ENCODE measurements at places on chromosomes 7 and 10.

- DNase-seq = no peak
These were observed 80.1 kb upstream of the CAPZA2 start for GRCh38 chr7:116782177-116782711.

GRCh38 chr10:100888957-100889356, 23.8 kb upstream of the SLF2 start:
- DNase-seq = no peak

DNA sequence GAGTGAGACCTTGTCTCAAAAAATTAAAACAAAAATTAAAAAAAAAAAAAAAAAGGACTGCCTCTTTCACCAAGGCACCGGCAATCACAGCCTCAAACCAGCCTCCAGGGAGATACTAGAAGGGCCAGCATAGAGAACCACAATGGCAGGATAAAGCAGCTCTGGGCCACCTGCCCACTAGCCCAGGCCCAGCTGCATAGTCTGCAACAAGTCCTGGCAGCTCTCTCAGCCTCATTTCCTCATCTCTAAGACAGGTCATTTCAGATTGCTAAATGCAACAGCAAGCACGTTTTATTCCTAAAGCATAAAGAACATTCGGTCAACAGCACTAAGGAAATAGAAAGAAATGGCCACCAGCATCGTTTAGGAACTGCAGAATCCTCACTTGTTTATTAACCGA, 28.8 kb downstream of the XPNPEP1 start:
- DNase-seq = no peak

GRCh38 chr10:8811201-8811600, 756.7 kb downstream of the GATA3 start:
- DNase-seq = no peak

DNA sequence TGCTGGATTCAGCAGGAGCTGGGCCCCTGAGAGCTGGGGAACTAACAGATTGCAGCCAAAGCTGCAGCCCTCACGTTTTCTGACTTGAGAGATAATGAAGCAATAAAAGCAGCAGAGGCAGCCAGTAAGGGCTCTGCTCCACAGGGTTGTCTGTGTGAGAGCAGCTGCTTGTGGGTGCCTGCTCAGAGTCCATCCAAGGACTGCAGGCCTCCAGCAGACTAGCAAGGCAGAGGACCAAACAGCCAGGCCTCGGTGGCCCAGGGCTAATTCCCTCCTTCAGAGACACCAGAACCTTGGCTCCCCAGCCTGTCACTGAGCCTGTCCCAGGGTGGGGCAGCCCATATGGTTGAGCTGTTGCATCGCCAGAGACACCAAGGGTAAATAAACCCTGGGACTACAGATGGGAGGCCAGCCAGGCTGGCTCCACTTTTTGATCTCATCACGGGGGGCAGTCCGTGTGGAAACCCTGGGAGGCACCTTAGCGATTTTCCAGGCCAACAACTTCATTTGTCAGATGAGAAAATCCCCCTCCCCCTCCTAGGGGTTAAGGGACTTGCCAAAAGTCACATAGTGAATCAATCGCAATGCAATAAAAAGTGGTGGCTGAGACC, 229.2 kb downstream of the WDR11 start:
- DNase-seq = no peak

- DNase-seq = no peak
These were observed 43.7 kb upstream of the MKI67 start for GRCh38 chr10:128169811-128170379.

GRCh38 chr7:146885231-146885630, 768.6 kb downstream of the CNTNAP2 start:
- no peak for DNase-seq

DNA sequence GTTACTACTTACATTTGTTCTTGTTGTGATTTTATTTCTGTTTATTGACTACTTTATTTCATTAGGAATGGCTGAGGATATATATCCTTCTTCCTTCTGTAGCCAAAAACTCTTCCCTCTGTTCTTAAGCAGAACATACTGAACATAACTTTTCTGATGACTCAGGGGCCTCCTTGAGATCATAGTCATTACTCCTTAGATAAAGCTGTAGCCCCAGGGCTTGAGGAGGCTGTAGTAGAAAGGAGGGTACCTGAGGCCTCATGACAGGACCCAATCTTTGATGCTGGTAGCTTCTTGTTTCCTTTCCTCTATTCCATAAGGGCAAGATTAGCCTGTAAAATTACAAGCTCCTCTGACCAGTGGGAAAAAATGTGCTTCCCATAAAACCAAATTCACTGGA, 41.2 kb upstream of the FGFR2 start:
- DNase-seq = no peak

GRCh38 chr7:36100226-36100625, 52.8 kb upstream of the EEPD1 start:
- no peak for DNase-seq

DNA sequence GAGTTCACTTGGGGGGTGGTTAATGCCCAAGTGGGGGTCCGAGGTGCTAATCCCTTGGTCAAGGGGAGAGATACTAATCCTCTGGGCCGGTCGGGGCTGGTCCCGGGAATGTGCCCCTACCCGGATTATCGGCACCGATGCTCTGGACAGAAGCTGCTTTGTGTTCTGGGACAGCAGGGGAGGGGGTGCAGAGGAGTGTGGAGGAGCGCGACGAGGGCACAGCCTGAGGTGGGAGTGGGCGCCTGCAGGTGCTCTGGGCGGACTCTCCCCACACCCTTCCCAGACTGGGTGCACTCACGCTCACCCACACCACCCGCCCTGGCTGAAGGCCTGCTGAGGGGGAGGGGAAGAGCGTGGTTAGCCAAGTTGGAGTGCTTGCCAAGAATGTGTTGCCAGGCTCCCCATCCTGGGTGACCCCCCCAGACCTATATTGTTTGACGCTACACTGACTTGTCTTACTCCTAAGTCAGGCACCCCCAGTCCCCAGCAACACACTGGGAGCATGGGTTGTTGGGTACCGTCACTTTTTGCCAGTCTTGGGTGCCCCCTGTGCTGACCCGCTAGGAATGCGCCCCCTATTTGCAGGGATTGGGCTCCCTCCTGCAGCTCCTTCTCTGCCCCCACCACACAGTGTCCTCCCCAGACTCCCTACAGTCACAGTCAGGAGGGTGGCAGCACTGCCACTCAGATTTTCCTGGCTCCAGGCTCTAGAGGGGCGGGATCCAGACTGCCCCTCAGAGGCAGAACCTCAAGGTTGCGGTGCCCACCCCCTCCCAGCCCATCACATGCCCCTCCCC, 1.2 kb downstream of the SLC4A2 start:
- no peak for DNase-seq

DNA sequence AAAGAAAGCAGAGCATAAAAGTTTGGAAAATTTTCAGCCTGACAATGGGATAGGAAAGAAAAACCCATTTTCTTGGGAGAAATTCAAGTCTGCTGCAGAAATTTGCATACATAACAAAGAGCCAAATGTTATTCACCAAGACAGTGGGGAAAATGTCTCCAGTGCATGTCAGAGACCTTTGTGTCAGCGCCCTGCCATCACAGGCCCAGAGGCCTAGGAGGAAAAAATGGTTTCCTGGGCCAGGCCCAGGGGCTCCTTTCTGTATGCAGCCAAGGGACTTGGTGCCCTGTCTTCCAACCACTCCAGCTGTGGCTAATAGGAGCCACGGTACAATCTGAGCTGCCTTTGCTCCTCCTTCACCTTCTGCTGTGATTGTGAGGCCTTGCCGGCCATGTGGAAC, 189.1 kb upstream of the PITRM1 start:
- no peak for DNase-seq

GRCh38 chr10:31383810-31384588, 65.0 kb downstream of the ZEB1 start:
- no peak for DNase-seq

DNA sequence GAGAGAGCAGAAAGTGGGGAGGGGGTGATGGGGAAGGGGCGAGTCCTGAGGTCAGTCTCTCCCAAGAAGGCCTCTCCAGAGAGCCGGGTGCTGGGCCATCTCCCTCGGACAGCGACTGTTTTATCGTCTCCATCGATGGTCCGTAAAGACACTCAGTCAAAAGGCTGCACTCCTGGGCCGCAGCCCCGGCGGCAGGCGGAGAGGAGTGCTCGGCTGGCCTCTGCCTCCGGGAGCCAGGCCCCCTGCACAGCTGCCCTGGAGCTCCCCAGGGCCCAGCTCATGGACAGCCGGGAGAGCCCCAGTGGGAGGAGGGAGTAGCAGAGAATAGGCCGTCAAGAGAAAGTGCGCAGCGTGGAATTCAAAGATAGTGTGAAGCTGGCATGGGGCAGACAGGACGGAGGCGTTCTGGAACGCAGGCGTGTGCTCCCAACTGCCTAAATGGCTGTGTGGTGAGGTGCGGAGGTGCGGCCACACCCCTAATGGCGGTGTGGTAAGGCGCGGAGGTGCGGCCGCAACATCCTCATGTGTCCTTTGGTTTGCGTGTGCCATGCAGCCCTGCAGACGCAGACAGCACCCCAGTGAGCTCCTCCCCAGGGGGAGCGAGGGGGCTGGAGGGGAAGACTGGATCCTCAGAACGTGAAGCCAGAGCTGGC, 477.5 kb upstream of the FOXK1 start:
- DNase-seq = peak; percentile 1

- no peak for DNase-seq
These were observed 59.4 kb downstream of the POM121L12 start for GRCh38 chr7:53094827-53095226.

GRCh38 chr10:67697724-67698131, 1.7 kb upstream of the CTNNA3 start:
- no peak for DNase-seq

- no peak for DNase-seq
These were observed 115.6 kb downstream of the GRM8 start for GRCh38 chr7:127137146-127137545.

DNA sequence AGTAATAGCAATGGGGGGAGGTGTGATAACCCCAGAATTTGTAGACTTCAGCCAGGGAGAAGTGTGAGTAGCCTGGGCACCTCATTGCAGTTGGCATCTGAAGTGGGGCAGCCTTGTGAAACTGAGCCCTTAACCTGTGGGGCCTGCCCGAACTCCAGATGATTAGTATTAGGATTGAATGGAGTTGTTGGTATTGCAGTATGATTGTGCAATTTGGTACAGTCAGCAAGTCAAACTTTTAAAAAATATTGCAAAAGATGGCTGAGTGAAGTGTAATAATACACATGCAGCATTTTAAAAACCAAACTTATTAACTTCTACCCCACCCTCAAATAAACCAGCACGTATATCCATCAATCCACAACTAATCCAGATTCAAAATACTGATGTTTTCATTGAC, 9.3 kb downstream of the RBM33 start:
- no peak for DNase-seq

GRCh38 chr7:56218510-56218909, 102.3 kb upstream of the NUPR2 start:
- no peak for DNase-seq

DNA sequence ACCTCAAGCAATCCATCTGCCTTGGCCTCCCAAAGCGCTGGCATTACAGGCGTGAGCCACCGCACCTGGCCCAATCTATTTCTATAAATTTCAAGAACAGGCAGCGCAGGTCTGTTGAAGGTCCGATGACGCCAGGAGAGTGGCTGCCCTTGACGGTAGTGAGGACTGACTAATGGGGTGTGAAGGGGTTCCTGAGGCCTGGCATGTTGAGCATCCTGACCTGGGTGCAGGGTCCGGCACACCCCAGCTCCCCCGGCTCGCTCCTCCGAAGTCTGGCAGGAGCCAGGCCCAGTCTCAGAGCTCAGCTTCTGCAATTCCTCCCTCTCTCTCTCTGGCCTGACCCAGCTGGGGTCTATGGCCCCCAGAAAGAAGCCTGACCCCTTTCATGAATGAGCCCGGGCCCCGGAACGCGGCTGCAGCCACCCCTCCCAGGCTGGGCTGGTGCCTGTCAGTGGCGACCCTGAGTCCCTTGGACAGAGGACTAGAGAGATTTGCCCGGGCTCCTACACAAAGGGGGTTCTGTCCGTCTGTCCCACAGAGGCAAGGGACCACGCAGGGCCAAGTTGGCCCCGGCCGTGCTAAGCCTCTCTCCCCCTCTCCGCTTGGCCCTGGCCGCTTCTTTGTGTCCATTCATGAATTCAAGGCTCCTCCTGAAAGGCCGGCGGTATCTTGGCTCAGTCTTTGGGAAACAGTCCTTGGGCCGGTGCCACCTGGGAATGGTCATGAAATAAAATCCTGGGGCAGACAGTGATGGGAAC, 18.8 kb downstream of the MMD2 start:
- DNase-seq = no peak

DNA sequence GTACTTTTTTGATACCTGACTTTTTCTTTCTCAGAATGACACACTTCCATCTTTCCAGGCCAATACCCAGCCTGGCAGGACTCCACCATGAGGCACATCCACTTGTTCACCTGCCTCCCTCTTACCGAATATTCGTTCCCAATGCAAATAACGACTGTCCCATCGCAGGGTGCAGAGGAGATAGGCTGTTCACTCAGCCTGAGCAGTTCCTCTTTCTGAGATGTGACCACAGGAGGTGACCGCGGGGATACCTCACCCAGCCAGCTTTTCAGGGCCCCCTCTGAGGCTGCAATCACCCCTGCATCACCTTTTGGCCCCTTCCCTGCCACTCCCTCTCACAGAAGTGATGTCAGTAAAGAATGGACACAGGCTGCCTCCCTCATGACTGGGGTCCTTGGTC, 28.3 kb downstream of the PTPRN2 start:
- DNase-seq = no peak

- DNase-seq = no peak
These were observed 28.2 kb downstream of the TAS2R41 start for GRCh38 chr7:143505838-143506237.

DNA sequence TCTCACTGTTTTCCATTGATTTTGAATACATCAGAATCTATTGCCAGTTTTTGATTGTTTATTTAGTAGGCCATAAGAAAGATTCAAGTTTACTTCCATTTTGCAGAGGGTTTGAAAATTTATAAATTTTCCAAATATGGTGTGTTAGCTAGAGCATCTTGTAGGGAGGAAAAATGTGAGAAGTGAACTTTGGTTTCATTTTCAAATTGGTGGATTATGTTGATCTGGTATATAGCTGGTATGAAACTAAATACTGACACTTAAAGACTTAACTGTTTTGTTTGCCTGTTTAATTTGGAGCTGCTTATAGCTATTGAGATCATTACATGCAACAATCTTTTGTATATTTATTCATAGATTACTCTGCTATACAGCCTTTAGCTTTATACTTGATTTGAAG, 108.1 kb downstream of the ADAM22 start:
- DNase-seq = no peak

DNA sequence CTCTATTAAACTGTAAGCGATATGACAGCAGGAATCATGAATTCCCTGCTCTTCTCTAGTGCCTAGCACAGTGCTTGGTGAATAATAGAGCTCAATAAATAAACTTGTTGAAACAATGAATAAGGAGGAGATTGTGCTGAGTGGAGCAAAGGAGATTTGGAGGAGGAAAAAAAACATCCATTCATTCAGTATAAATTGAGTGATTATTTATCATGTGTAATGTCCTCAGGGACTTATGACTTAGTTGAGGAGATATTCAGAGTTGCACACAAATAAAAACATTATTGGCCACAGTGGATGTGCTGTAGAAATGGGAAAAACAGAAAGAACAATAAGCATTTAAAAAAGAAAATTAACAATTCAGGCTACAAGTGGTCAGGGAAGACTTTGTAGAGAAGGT, 125.7 kb downstream of the FOXP2 start:
- no peak for DNase-seq

- no peak for DNase-seq
These were observed 174.1 kb upstream of the MKI67 start for GRCh38 chr10:128300290-128300824.

Measured in stimulated activated CD8-positive, alpha-beta memory T cell treated with anti-CD3 and anti-CD28 coated beads, Interleukin-7, amount 100 ng/mL, for 24 hours (primary cell).